ENCODE measurements at places on chromosomes 3 and 15. TPM values are rescaled to one million over a fixed set of nuclear protein-coding genes. Genes with fewer than 3 reads are reported as not detected.

DNA sequence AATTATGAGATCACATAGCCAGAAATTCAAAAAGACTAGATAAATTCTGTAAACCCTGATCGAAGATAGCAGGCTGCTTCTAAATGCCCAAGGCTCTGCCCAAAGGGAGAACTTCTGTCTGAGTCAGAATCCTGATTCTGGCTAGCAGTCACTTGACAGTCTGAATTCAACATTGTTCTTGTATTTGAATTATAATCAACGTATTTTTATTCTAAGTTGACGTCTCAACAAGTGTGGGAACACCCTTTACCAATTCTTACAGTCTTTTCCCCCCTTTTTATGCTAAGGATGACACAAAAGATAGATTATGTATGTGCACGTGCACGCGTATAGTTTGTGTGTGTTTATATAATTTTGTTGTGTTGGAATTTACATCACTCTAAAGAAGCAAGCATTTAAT is 552.8 kb downstream of the NAALADL2 start:
- H3K4me1 ChIP-seq, result no peaks in the 10 kb centered on the region
- H3K27ac ChIP-seq, result no peak overlapping the region
- no peak overlapping the region for H3K4me3 ChIP-seq
- DNase-seq, result no peak

DNA sequence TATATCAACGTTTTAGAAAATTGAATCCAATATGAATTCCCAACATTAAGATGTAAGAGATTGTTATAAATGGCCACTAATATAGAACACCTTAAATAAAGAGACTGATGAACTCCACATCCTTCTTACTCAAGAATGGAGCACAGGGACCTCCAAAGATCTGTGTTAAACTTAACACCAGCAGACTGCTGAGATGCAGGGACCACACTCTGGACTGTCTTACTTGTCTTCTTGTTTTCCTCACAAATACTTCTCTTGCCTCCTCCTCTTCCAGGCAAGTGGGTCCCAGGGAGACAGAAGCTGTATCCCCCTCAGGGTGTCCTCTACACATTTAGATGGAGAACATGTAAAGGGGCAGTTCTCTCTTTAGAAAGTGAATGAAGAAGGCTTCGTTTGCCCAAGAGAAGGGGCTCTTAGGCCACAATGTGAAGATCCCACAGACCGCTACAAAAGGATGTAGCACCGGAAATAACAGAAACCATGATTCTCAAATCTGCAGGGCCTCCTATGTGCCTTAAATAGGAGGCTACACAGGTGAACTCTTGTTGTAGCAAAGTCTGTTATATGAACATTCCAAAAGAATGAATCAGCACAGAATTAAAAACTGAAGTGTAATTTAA is 52.2 kb downstream of the SATB1 start:
- peaks cover 3% of the 10 kb centered on the region for H3K4me1 ChIP-seq
- H3K27me3 ChIP-seq, result no peaks in the 10 kb centered on the region
- no peak for DNase-seq
- H3K27ac ChIP-seq, result no peak overlapping the region
- no peak overlapping the region for H3K4me3 ChIP-seq

DNA sequence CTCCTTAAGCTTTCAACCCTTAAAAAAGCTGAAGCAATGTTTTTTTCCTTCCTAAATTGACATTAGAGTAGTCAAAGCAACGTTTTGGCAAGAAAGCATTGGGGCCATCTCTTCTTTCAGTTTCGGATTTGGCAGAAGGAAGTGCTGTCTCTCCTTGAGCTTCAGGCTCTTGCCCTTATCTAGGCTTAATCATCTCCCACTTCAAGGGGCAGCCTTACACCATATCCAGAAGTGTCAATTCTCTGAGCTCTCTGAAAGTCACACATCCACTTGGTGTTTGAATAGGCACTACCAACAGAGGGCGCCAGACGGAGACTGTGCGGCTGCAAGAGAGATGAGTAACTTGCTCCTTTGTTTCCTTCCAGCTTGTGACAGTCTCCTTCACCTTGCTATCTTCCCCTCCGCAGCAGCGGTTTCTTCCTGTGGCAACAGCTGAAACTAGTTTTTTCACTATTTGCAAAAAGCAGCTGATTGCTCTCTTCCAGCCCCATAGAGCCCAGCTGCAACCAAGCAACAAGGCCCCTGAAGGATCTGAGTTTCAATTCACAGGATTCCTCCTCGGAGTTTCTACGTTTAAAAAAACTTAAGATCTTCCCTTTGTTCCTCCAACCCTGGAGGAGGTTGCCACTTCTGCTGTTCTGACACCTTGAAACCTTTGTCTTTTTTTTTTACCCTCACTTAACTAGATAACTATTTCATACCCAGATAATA is 147.0 kb upstream of the SLCO3A1 start:
- no peaks in the 10 kb centered on the region for H3K4me1 ChIP-seq
- no peaks in the 10 kb centered on the region for H3K27me3 ChIP-seq
- H3K27ac ChIP-seq, result no peak overlapping the region

- no peaks in the 10 kb centered on the region for H3K36me3 ChIP-seq
- H3K27me3 ChIP-seq, result no peaks in the 10 kb centered on the region
- no peak overlapping the region for H3K4me3 ChIP-seq
- H3K27ac ChIP-seq, result no peak overlapping the region
- no peaks in the 10 kb centered on the region for H3K4me1 ChIP-seq
Observed at GRCh38 chr3:182243625-182244024, 531.9 kb downstream of the SOX2 start.

GRCh38 chr15:60970246-60971170 is 258.6 kb downstream of the RORA start:
- no peak overlapping the region for H3K27ac ChIP-seq
- H3K27me3 ChIP-seq, result no peaks in the 10 kb centered on the region
- no peaks in the 10 kb centered on the region for H3K36me3 ChIP-seq
- peaks cover 4% of the 10 kb centered on the region for H3K4me1 ChIP-seq
- H3K4me3 ChIP-seq, result no peak overlapping the region
- no peak for DNase-seq

DNA sequence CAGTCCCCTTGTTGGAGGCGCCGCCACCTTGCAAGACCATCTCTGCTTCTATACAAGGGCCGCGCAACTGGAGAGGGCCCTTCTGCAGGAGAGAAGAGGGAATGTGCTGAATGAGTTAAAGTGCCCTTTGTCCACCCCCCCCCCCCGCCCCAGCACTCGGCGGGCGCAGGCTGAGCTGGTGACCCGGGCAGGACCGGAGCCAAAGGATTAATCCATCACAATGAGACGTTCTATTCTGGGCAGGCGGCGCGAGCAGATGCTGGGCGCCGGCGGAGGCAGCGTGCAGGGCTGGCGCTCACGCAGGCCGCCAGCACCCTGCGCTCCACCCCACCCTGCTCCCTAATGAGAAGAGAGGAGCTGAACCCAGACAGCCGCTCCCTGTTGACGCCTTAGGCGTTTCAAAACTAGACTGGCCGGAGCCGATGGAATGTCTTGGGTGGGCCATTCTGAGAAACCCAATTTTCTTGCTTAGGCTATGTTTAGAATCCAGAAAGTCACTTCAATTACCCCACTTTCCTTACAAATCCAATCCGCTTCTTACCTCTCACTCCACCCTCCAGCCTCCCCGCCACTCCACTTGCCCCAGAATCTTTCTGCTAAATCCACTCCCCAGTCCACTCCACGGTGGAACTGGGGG is 32.9 kb downstream of the GJD2 start:
- H3K36me3 ChIP-seq, result no peaks in the 10 kb centered on the region
- peak; percentile 59 for DNase-seq
- peaks cover 2% of the 10 kb centered on the region for H3K4me1 ChIP-seq
- no peaks in the 10 kb centered on the region for H3K27me3 ChIP-seq
- peak overlapping the region; percentile 32 for H3K4me3 ChIP-seq
- H3K27ac ChIP-seq, result no peak overlapping the region

DNA sequence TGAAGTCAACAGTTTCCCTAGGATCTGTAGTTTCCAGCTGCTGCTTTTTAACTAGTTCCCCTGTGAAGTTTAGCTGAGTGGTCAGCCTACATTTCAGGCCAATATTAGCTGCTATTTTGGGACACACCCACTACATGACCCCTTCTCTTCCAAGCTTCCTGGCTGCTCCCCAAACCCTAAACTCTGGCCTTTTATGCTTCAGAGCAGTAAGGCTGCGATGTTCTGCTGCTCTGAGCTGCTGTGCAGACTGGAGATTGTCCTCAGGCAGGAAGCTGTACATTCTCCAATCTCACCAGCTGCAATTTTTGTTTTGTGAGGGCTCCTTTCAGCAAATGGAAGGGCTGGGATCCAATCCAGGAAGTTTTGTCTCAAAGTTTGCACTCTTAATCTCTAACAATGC is 48.0 kb upstream of the WDR72 start:
- no peaks in the 10 kb centered on the region for H3K4me1 ChIP-seq
- DNase-seq, result no peak
- no peaks in the 10 kb centered on the region for H3K27me3 ChIP-seq
- no peaks in the 10 kb centered on the region for H3K36me3 ChIP-seq
- no peak overlapping the region for H3K27ac ChIP-seq

DNA sequence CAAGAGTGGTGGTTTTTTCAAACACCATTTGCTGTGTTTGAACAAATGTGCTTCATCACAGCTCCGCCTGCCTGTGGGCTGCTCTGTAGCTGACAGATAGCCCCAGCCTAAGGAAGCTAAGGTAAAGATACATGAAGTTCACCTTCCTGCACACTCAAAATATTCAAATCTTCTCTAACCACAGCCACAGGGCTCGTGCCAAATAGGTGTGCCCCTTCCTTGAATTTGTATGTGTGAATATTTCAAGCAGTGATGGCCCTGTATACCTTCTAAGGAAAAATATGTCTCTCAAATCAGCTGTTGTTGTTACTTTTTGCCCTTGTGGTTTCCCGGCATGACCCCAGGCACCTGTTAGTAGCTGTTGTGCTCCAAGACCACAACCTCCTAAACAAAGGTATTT is 92.8 kb downstream of the CCNL1 start:
- no peak overlapping the region for H3K4me3 ChIP-seq
- no peaks in the 10 kb centered on the region for H3K36me3 ChIP-seq
- H3K4me1 ChIP-seq, result peaks cover 9% of the 10 kb centered on the region
- no peaks in the 10 kb centered on the region for H3K27me3 ChIP-seq

- H3K4me1 ChIP-seq, result no peaks in the 10 kb centered on the region
- no peaks in the 10 kb centered on the region for H3K36me3 ChIP-seq
- no peak overlapping the region for H3K4me3 ChIP-seq
- H3K27me3 ChIP-seq, result no peaks in the 10 kb centered on the region
- DNase-seq, result no peak
- H3K27ac ChIP-seq, result no peak overlapping the region
Observed at GRCh38 chr3:171755015-171755589, 55.2 kb downstream of the PLD1 start.

DNA sequence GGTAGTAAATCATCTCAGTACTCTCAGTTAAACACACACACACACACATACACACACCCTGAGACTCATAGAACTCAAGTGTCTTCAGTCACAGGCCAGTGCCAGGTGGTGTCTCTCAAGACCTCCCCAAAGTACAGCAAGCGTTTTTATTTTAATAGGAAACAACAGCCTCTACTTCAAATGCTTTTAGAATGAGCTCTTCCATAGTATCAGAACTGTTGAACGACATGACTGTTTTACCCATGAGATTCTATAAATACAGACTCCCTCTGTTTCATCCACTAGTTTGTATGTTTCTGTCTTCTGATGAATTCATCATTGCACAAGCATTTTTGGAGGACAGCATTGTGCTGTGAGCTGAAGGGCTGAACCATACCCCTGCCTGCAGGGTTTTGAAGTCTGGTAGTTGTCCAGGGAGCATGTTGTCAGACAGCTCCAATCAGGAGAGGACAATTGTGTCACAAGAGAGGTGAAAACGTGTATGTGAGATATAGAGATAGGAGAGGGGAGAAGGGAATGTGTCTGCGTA is 201.0 kb upstream of the BCL6 start:
- H3K27ac ChIP-seq, result no peak overlapping the region
- no peak overlapping the region for H3K4me3 ChIP-seq
- H3K27me3 ChIP-seq, result no peaks in the 10 kb centered on the region
- H3K4me1 ChIP-seq, result no peaks in the 10 kb centered on the region
- H3K36me3 ChIP-seq, result no peaks in the 10 kb centered on the region
- DNase-seq, result no peak

DNA sequence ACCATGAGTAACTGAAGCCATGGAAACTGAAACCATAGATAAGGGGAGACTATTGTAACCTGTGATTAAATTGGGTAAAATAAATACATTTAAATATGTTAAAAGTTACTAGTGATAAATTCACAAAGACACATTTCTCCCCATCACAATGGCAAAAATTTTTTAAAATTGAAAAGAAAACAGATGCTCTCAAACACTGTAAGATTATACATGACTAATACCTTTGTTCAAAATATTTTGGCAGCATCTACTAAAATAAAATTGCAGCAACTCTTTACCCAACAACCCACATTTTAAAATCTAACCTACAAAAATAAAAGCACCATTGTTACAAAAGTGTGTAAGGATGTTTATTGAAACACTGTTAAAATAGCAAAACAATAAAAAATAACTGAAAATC is 93.3 kb downstream of the CLASP2 start:
- no peaks in the 10 kb centered on the region for H3K4me1 ChIP-seq
- no peaks in the 10 kb centered on the region for H3K27me3 ChIP-seq
- H3K36me3 ChIP-seq, result no peaks in the 10 kb centered on the region
- no peak overlapping the region for H3K4me3 ChIP-seq
- no peak for DNase-seq

- H3K4me1 ChIP-seq, result no peaks in the 10 kb centered on the region
- no peak for DNase-seq
- H3K27me3 ChIP-seq, result no peaks in the 10 kb centered on the region
- no peak overlapping the region for H3K4me3 ChIP-seq
- no peak overlapping the region for H3K27ac ChIP-seq
Observed at GRCh38 chr3:23565041-23565775, 240.5 kb upstream of the UBE2E1 start.

DNA sequence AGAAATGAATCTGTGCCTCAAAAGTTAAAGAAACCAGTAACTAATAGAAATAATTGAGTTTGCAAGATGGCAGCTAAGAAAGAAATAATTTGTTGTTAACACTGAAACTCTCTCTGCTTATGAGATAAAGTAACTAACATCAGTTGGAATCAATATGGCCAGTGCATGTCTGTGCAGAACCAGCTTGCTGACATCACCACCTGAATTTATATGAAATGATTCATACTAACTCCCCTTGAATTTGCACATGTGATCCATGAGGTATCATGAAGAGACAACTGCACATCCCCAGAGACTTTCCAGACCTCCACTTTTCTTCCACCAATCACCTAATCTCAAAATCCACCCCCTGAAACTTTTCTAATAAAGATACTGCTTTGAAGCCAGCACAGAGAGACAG is 10.3 kb upstream of the SLC25A38 start:
- H3K27ac ChIP-seq, result no peak overlapping the region
- DNase-seq, result no peak
- H3K4me1 ChIP-seq, result peaks cover 5% of the 10 kb centered on the region
- no peaks in the 10 kb centered on the region for H3K36me3 ChIP-seq
- no peaks in the 10 kb centered on the region for H3K27me3 ChIP-seq

GRCh38 chr3:37986479-37987314 is 3.9 kb upstream of the VILL start:
- no peak for DNase-seq
- peaks cover 9% of the 10 kb centered on the region for H3K4me1 ChIP-seq

ATP13A5 gene
- not detected for total RNA-seq

ARF4 gene
- 137 TPM for total RNA-seq

GOLGA8J gene
- not detected for total RNA-seq

EBLN2 gene
- total RNA-seq, result 3.8 TPM

TICRR gene
- 37.3 TPM for total RNA-seq

BCHE gene
- total RNA-seq, result 1.9 TPM
